ENCODE measurements at places on chromosomes 7 and 10. TPM values are rescaled to one million over a fixed set of nuclear protein-coding genes. Genes with fewer than 3 reads are reported as not detected.

TRIL gene
- 0.29 TPM for total RNA-seq

ACTL6B gene
- total RNA-seq: not detected

DNA sequence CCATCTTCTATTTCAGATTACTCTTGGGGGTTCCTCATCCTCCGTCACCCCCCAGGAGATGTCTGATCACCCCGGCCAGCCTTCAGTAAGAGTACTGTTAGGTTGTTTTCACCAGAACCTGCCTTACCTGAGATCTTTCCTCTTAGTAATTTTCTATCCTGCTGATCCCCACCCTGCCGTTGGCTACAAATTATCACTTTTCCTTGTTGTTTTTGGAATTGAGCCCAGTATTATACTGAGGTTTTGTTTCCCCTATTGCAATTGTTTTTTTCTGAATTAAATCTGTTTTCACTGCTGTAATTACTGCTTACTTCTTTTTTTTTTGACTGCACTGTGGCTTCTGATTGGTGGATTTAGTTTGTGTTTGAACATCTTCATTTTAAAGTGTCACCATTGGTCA, 14.7 kb downstream of the SPAM1 start:
- no peak overlapping the region for H3K4me3 ChIP-seq
- no peak overlapping the region for H3K27ac ChIP-seq
- H3K4me1 ChIP-seq: no peaks in the 10 kb centered on the region
- no peaks in the 10 kb centered on the region for H3K36me3 ChIP-seq

POLR2J2 gene
- 8.3 TPM for total RNA-seq

DNA sequence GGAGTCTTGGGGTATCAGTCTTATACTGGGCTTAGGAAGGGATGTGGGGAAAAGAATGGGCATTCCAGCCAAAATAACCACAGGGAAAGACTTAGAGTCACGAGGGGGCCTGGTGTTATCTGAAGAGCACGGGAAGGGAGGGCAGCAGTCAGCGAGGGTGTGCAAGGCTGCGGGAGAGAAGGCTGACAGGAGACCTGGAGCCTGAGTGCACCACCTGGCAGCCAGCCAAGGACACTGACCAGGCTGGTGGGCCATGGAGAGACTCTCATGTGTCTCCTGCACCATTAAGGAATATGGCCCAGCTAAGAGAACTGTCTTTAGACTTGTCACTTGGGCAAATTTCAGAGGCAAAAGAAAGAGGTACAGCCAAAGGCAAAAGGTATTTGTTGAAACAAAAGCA, 69.6 kb downstream of the PKD1L1 start:
- H3K4me1 ChIP-seq: peaks cover 4% of the 10 kb centered on the region
- DNase-seq: no peak
- H3K27ac ChIP-seq: no peak overlapping the region

GRCh38 chr10:95880704-95881103, 27.1 kb upstream of the CC2D2B start:
- no peaks in the 10 kb centered on the region for H3K36me3 ChIP-seq
- no peak for DNase-seq
- H3K4me1 ChIP-seq: no peaks in the 10 kb centered on the region
- H3K27me3 ChIP-seq: no peaks in the 10 kb centered on the region

- H3K4me1 ChIP-seq: peaks cover 40% of the 10 kb centered on the region
- H3K36me3 ChIP-seq: no peaks in the 10 kb centered on the region
- H3K27me3 ChIP-seq: no peaks in the 10 kb centered on the region
- H3K4me3 ChIP-seq: no peak overlapping the region
These were observed 83.0 kb upstream of the DUSP5 start for GRCh38 chr10:110414548-110415309.

C7orf25 gene
- total RNA-seq: 8.0 TPM

DNA sequence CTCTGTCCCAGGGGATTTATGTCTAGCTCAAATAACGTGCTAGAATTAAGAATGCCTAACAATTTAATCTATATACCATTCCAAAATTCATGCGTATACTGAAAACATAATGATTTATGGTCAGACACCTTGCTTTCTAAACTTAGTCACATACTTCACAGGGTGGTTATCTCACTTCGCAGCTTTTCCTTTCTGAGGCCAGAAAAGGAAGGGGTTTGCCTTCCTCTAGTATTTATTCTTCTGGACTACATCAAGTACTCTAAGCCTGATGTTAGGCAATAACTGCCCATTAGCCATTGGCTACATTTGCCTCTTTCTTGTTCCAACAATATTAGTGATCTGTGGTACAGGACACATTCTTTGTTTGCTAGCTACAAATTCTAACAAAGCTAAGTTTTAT, 72.6 kb upstream of the FHIP2A start:
- peaks cover 7% of the 10 kb centered on the region for H3K4me1 ChIP-seq
- H3K4me3 ChIP-seq: no peak overlapping the region
- H3K36me3 ChIP-seq: no peaks in the 10 kb centered on the region
- DNase-seq: no peak
- no peak overlapping the region for H3K27ac ChIP-seq

DNA sequence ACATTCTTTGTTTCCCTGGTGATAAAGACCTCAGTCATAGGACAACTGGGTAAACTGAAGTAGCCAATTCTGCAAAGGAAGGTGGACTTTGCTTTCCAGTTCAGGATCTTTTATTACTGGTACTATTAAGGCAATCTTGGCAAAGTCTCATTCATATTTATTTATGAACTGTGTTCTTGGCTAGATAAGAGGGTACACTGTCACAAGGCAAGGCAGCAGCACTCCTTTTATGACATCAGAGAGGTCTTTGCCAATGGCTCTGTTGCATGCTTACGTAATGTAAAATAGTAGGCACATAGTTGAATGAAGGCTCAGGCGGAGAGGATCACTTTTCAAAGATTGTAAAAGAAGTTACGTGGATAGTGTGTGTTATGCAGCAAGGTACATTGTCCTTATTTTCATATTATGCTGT, 63.7 kb upstream of the PDK4 start:
- no peak overlapping the region for H3K27ac ChIP-seq
- H3K4me3 ChIP-seq: no peak overlapping the region
- H3K4me1 ChIP-seq: no peaks in the 10 kb centered on the region

DNA sequence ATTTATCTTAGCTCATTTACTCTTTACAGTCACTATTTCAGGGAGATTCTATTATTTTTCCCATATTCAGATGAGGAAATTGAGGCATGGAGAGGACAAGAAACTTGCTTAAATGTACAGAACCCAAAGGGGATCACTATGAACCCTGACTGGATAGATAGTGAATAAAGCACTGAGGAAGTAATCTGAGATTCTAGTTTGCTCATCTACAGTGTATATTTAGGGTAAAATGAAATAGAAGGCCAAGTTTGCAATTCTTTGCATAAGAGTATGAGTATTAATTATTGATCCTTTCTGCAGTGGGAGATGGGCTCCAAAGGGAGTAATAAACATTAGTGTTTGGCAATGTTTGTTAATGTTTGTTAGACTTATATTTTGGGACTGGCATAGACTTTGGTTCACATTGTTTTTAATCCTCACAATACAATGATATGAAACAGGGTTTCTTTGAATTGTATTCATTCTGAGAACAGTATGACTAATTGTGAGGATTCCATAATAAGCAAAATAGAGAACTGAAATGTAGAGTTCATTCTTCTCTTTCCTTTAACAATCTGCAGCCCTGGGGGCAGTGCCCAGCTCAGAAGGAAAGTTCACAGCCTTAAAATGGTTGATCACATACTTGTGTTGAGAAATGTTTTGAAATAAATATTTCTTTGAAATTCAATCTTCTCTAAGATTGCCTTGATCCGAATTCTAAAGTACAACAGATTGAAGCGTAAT, 131.0 kb upstream of the ZNF804B start:
- H3K4me1 ChIP-seq: no peaks in the 10 kb centered on the region
- no peak overlapping the region for H3K27ac ChIP-seq
- no peaks in the 10 kb centered on the region for H3K27me3 ChIP-seq
- H3K36me3 ChIP-seq: no peaks in the 10 kb centered on the region

- H3K4me3 ChIP-seq: no peak overlapping the region
- H3K4me1 ChIP-seq: no peaks in the 10 kb centered on the region
- no peak for DNase-seq
- no peaks in the 10 kb centered on the region for H3K36me3 ChIP-seq
- no peaks in the 10 kb centered on the region for H3K27me3 ChIP-seq
- no peak overlapping the region for H3K27ac ChIP-seq
These were observed 694.6 kb upstream of the SORCS1 start for GRCh38 chr10:107859065-107859464.
